Stimulated activated CD4-positive, alpha-beta T cell treated with anti-CD3 and anti-CD28 coated beads, Interleukin-1b, Interleukin-23, amount 100 ng/mL, for 1 hour (primary cell): ENCODE measurements at places on chromosomes 1 and 21.

GRCh38 chr1:10471411-10472219 is 714 bp downstream of the DFFA start:
- no peak for DNase-seq

- no peak for DNase-seq
Observed at GRCh38 chr1:203508463-203509073, 14.6 kb downstream of the OPTC start.

- DNase-seq: no peak
Observed at GRCh38 chr1:39980555-39981313, 25.8 kb downstream of the MFSD2A start.

DNA sequence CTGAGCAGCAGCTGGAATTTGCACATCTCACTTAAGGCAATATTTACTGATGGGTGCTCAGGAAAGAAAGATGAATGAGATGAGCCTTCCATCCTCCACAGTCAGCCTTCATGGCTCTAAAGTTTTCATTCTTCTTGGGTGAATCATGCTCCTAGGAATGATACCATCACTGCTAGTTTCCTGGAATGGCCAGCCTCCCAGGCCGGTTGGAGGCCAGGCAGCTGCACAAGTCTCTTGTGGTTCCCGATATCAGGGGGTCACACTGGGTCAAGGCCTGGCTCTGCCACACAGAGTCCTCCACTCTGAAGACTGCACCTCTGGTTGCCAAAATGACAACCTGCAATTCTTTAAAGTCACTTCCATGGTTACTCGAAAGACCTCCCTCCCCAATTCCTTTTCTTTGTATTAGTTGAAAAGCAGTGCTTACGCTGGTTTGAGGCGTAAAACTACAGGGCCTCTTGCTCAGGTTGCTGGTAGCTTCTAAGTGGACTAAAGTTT is 46.2 kb upstream of the PALMD start:
- DNase-seq: no peak

- DNase-seq: no peak
Observed at GRCh38 chr21:29378832-29379231, 80.1 kb downstream of the BACH1 start.

GRCh38 chr1:57319165-57319564 is 104.7 kb downstream of the DAB1 start:
- no peak for DNase-seq

DNA sequence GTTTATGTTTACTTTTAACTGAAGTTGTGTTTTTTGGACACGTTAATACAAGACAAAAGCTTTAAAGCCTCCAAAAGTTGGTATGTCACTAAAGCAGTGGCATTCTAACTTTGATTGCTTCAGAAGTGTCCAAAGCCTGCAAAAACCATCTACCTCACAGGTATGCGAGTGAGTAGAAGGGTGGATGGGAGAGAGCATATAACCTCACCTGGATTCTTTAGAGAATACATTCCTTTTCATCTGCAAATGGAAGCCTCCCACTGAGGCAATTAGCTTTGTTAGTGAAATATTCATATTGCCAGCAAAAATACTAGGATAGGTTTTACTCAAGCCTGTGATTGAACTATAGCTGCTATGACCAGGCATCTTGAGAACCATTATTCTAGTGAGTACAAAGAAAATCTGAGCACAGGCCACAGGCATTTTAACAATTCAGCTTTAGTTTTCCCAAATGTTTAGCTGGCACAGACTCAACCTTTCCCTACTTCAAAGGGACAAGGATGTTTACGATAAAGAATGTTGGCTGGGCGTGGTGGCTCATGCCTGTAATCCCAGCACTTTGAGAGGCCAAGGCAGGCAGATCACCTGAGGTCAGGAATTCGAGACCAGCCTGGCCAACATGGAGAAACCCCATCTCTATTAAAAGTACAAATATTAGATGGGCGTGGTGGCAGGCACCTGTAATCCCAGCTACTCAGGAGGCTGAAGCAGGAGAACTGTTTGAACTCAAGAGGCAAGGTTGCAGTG is 39.7 kb downstream of the MAP3K21 start:
- no peak for DNase-seq

- DNase-seq: no peak
Observed at GRCh38 chr1:107683191-107683657, 281.8 kb downstream of the VAV3 start.

- peak; percentile 6 for DNase-seq
Observed at GRCh38 chr1:248618878-248619277, 16.0 kb downstream of the OR2T11 start.

DNA sequence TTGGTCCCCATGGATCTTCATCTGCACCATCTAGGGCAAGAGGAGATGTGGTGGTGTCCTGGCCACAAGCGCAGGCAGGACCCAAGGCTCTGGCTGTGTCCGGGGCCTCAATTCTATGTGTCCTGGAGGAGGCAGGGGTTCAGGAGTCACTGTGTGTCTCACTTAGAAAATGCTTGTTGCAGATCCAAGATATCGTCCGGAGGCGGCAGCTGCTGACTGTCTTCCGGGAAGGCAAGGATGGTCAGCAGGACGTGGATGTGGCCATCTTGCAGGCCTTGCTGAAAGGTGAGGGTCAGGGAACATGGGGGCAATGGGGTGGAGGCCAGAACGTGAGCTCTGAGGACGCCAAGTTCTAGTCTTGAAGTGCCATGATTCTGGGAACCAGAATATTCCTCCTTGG is 29.1 kb downstream of the TRPM2 start:
- no peak for DNase-seq

- DNase-seq: no peak
Observed at GRCh38 chr21:24025101-24025500, 1582.2 kb downstream of the MRPL39 start.

DNA sequence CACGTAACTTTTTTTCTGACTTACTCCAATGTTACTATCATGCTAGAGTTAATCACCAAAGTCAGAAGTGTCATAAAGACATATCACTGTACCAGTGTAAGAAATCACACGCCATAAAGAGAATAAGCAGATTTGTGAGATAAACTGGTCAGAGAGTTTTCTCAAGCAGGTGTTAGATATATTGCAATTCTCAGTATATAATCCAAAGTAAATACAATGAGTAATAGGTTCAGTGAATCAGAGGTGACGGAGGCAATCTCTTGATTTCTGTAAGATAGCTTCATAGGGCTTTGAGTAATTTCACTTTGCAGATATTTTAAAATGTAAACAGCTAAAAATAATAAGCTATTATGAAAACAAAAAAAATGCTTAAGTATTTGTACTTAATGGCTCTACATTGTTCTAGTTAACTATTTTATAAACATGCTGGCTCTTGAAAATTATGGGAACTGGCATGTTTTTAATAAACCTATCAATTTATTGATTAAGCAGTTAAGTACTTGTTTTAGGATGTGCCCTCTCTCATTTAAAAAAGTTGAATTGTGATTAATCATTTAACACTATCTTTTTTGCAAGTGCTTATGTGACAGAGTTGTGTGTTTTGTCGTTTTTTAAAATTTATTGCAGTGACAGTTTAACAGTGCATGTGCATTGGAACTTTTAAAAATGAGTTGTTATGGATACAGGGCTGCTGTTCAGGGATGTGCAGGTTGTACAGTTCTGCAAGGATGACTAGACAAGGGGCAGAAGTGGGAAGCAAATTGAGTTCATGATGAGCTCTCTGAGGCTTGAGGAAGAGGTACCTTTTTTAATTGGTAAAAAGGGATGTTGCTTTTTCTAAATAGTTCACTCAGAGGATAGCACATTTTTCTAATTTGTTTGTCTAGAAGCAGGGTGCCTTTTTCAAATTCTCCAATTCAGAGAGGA is 119.1 kb downstream of the USP25 start:
- no peak for DNase-seq

DNA sequence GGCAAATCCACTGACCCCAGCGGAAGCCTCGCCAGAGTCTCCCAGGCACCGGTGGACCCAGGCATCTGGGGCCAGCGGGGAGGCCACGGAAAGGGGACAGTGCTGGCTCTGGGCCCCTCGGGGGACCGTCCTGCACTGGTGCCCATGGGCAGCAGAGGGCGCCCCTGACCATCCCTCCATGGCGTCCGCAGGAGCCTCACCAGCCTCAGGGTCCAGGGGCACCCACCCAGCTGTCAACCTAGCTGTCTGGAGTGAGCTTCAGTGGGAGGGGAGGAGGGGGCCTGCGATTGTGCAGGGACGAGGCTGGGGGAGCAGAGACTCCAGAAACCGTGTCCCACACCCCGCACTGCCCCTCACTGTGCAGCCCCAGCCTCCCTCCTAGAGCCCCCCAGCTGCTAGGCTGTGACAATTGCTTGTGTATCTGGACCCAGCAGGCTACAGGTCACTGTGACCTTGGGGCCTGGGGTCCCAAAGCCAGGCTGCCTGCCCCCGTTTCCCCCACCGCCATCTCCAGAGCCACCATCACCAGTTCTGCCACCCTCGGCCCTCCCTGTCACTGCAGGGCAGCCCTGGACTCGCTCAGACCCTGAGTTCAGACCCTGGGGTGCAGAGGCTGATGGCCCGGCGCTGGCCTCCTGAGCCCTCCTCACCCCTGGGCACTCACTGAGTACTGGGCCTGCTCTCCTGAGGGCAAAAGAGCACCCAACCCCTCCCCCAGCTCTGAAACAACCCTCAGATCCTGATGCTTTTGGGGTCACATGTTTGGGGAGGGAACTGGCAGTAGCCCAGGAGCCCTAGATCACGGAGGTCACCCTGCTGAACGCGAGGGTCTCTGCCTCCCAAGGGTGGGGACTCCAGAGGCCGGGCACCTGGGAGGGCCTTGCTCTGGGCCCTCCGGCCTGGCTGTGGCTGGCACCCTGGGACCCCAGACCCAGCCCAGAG is 10.6 kb upstream of the COL6A1 start:
- no peak for DNase-seq

DNA sequence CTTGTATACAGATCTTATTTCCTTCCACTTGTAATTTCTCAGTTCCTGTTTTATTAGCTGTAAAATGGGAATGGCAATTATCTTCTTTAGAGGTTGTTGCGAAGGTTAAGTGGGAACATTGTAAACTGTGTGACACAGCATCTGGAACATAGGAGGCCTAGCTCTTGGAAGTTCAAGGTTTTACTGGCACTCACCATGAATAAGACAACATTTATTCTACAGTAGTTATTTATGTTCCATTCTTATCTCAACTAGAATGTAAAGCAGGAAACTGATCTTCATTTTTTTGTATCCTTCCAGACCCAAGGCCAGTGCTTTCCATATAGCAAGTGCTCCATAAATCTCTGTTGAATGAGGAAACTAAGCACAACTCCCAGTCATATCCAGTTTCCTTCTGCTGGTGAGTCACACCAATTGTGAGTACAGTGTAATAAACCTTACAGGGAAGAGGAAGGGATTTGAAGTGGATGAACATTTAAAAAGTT is 1.4 kb downstream of the BCL10 start:
- no peak for DNase-seq

DNA sequence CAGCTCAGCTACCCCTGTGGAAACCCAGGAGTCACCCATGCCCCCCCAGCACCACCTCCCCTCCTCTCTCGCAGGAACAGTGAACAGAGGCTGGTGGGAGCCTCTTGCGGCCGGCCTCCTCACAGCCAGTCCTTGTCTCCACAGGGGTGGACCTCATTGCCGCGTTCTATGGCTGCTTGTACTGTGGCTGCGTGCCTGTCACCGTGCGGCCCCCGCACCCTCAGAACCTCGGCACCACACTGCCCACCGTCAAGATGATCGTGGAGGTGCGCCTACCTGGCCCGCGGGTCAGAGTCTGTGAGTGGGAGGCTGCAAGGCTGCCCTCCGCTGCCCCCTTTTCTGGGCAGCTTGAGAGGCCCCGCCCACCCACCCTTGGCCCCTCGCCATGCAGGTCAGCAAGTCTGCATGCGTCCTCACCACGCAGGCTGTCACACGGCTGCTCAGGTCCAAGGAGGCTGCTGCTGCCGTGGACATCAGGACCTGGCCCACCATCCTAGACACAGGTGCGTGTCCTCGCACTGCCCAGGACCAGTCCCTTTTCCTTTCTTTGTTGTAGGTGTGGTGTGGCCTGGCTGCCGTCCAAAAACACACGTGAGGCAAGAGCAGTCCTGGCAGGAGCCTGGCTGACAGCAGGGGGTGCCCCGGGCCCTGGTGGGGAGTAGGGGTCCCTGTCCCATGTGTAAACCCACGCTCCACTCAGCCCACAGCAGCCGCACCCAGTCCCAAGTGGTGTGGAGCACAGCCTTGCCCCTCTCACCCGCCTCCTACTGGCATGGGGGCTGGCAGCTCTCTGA is 50.3 kb downstream of the S100B start:
- no peak for DNase-seq

DNA sequence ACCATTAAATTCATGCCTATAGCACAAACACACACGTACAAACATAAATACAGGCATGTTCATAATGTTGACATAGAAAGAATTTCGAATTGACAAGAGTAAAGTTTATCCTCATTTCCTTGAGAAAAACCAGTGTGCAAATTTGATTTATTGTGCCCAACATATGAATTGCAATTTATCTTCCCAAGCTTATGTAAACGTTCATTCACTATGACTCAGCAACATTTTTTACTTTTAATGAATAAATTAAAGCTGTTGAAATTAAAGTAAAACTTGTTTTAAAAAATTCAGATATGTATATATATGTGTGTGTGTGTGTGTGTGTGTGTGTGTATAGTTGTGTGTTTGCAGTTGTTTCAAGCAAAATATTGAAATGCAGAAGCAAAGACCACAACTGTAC is 1067.9 kb downstream of the BRINP3 start:
- no peak for DNase-seq

- DNase-seq: no peak
Observed at GRCh38 chr1:2151252-2151651, 43.3 kb downstream of the FAAP20 start.

DNA sequence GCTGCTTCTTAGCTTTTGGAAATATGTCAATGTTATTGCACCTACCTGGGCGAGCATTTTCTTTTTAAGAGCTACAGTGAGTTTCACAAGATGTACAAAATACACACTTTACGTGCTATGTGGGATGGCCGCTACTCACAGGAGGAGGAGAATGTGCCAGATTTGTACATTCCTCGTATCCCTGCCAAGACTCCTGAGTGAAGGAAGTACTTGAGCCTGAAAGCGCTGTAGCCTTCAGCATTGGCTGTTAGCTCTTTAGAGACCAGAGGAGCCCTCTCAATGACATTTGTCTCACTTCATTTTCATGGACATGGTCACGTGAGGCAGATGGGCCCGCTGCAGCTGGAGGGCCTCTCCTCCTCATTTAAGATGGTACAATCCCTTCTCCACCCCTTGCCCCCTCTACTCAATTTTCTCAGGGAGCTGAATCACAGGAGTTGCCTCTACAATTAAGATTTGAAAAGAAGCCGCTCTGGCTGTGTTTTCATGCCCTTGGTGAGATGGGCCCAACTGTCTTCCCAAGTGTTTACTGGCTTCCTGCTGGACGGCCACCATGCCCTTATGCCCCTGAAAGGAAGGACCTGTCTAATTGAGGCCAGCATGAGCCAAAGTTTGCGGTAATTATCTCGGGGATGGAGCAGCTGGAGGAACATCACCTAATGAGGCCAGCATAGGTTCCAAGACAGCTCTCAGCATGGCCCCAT is 442.6 kb downstream of the PRDM2 start:
- DNase-seq: no peak

GRCh38 chr21:25639551-25640201 is 618 bp downstream of the JAM2 start:
- no peak for DNase-seq

DNA sequence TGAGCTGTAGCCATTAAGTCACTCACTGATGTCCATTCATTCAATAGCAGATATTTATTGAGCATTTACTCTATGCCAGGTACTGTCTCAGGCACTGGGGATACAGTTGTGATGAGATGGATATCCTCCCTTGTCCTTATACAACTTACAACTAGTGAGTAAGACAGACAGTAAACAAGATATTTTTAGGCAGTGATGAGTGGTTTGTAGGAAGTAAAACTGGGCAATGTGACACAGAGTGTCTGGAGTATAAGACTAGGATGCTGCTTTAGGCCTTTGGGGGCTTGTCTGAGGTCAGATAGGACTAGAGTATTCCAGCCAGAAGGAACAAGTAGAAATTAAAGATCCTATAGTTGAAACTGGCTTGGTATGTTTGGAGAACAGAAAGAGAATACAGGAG is 41.4 kb downstream of the NOS1AP start:
- DNase-seq: no peak
